Kidney (tissue), 22 donors: ENCODE measurements at places on chromosomes 12 and 14. TPM values are rescaled to one million over a fixed set of nuclear protein-coding genes. Genes with fewer than 3 reads are reported as not detected.
A peak's percentile ranks its signal among the peaks of the same experiment; 100 is the strongest.

GRCh38 chr12:122788387-122788786 is 14.0 kb downstream of the CCDC62 start:
- H3K27ac ChIP-seq = no peak overlapping the region
- H3K27me3 ChIP-seq = no peaks in the 10 kb centered on the region
- DNase-seq = no peak
- H3K36me3 ChIP-seq = no peaks in the 10 kb centered on the region
- no peaks in the 10 kb centered on the region for H3K4me1 ChIP-seq

GRCh38 chr12:116959845-116960514 is 49.2 kb downstream of the FBXW8 start:
- H3K4me3 ChIP-seq = no peak overlapping the region
- no peak overlapping the region for H3K27ac ChIP-seq
- H3K4me1 ChIP-seq = no peaks in the 10 kb centered on the region
- no peaks in the 10 kb centered on the region for H3K27me3 ChIP-seq

GRCh38 chr14:91998667-91999570 is 40.9 kb downstream of the TRIP11 start:
- no peaks in the 10 kb centered on the region for H3K27me3 ChIP-seq
- peaks cover 3% of the 10 kb centered on the region for H3K36me3 ChIP-seq
- no peaks in the 10 kb centered on the region for H3K4me1 ChIP-seq
- no peak overlapping the region for H3K4me3 ChIP-seq
- no peak overlapping the region for H3K27ac ChIP-seq

DNA sequence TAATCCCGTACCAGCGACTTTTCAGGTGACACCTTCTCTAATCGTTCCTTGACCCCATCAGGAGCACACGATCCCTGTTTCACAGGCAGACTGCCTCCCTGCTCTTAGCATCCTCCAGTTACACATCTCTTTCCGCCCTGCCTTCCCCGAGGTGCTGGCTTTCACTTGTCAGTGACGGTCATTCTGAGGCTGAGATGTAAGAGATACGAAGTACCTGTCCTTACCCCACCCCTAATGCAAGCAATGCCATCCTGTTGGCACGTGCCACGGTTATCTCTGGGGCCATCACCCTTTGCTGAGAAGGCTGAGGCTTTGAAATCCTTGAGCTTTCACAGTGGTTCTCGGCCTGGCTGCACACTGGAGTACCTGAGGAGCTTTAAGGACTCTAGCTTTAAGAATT is 24.4 kb downstream of the B4GALNT3 start:
- no peaks in the 10 kb centered on the region for H3K36me3 ChIP-seq
- no peak overlapping the region for H3K27ac ChIP-seq
- H3K27me3 ChIP-seq = no peaks in the 10 kb centered on the region
- H3K4me1 ChIP-seq = no peaks in the 10 kb centered on the region

DNA sequence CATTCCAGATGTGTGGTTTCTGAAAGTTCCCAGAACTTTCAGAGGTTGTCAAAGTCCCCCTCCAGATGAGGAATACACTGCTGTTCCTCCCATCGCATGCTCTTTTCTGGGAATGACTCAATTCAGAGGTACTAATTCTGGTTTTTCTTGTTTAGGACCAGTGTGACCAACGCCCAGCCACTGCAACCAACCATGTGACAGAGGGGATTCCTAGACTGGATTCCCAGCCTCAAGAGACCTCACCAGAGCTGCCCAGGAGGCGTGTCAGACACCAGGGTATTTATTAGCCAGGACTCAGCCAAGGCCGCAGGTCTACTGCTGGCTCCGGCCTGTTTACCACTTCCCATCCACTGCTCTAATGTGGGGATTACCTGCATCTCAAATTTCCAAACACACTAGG is 24.2 kb downstream of the TRAFD1 start:
- peak; percentile 72 for DNase-seq
- no peak overlapping the region for H3K4me3 ChIP-seq
- H3K4me1 ChIP-seq = peaks cover 3% of the 10 kb centered on the region
- peaks cover 40% of the 10 kb centered on the region for H3K36me3 ChIP-seq
- H3K27me3 ChIP-seq = no peaks in the 10 kb centered on the region
- no peak overlapping the region for H3K27ac ChIP-seq

DNA sequence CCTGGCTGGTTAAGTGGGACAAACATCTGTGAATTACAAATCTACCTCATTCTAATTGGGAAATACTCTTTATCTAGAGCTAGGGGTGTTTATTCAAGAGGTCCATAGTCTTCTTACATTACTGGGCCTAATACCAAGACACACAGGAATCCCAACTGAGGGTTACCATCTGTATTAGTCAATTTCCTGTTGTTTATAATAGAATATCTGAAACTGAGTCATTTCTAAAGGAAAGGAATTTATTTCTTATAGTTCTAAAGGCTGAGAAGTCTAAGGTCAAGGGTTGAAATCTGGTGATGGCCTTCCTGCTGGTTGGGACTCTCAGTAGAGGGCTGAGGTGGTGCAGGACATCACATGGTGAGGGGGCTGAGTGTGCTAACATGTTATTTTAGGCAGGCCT is 36.0 kb downstream of the RTRAF start:
- no peaks in the 10 kb centered on the region for H3K27me3 ChIP-seq
- no peak overlapping the region for H3K4me3 ChIP-seq
- H3K4me1 ChIP-seq = no peaks in the 10 kb centered on the region
- DNase-seq = no peak
- H3K27ac ChIP-seq = no peak overlapping the region

- H3K36me3 ChIP-seq = peaks cover 31% of the 10 kb centered on the region
- no peak overlapping the region for H3K27ac ChIP-seq
- no peak overlapping the region for H3K4me3 ChIP-seq
- DNase-seq = no peak
- H3K27me3 ChIP-seq = no peaks in the 10 kb centered on the region
- H3K4me1 ChIP-seq = no peaks in the 10 kb centered on the region
These were observed 45.4 kb upstream of the TESC start for GRCh38 chr12:117144599-117144998.

DNA sequence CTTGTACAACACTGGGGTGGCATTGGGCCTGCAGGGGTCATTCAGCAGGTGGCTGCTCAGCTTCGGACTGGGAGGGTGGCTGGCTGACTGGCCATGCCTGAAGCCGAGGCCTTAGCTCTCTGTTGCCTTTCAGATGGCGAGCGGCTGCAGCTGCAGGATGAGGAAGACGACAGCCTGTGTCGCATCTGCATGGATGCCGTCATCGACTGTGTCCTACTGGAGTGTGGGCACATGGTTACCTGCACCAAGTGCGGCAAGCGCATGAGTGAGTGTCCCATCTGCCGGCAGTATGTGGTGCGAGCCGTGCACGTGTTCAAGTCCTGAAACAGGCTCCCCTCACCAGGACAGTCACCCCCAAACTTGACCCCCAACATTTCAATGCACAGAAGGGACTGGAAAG is 23.3 kb downstream of the RNF34 start:
- no peaks in the 10 kb centered on the region for H3K27me3 ChIP-seq
- no peak overlapping the region for H3K4me3 ChIP-seq
- H3K4me1 ChIP-seq = no peaks in the 10 kb centered on the region
- DNase-seq = no peak

GRCh38 chr12:51886021-51886710 is 1.7 kb upstream of the ANKRD33 start:
- H3K4me1 ChIP-seq = peaks cover 6% of the 10 kb centered on the region
- DNase-seq = no peak

- no peak overlapping the region for H3K27ac ChIP-seq
- no peaks in the 10 kb centered on the region for H3K36me3 ChIP-seq
- DNase-seq = no peak
- no peaks in the 10 kb centered on the region for H3K4me1 ChIP-seq
- no peak overlapping the region for H3K4me3 ChIP-seq
These were observed 72.9 kb upstream of the ELK3 start for GRCh38 chr12:96121271-96121711.

GRCh38 chr14:101125719-101126651 is 222.5 kb upstream of the RTL1 start:
- no peaks in the 10 kb centered on the region for H3K36me3 ChIP-seq
- H3K4me1 ChIP-seq = no peaks in the 10 kb centered on the region
- H3K27me3 ChIP-seq = no peaks in the 10 kb centered on the region
- no peak overlapping the region for H3K4me3 ChIP-seq

DNA sequence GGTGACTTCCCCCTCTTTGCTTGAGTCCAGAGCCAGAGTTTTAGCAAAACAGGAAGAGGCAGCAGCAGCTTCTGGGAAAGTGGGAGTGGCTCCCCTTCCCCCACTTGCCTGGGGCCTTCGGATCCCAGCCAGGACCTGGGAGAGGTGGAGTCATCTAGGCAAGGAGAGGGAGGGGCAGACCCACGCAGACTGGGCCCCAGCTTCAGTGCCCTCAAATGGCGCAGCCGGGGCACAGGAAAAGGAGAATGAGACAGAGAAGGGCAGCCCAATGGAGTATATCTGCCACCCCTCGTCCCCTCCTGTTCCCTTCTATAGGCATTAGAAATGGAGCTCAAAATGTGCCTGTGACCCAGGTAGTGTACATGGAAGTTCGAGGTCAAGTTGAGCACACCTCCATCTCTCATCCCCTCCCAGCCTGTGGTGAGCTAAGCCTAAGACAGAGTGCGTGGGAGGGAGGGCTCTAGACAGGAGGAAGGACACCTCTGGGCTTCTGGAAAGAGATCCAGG is 9.3 kb upstream of the HDAC7 start:
- H3K4me1 ChIP-seq = peaks cover 19% of the 10 kb centered on the region
- no peak overlapping the region for H3K4me3 ChIP-seq
- H3K27me3 ChIP-seq = no peaks in the 10 kb centered on the region
- DNase-seq = peak; percentile 75

DNA sequence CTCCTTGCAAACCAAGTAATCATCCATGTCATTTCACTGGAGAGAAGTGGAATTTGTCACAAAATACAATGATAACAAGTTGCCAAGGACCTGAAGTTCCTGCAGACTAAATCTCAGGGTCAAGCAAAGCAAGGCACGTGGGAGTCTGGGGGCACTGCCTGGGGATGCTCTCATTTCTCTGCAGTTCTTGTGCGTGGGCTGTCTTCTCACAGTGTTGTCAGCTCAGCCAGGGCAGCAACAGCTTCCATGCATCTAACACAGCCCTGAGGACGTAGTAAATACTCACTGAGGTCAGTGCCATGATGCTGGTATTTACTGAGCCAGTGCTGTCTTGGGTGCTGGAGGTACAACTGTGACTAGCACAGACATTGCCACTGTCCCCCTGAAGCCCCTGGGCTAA is 62.9 kb upstream of the CMKLR1 start:
- no peaks in the 10 kb centered on the region for H3K36me3 ChIP-seq
- no peak overlapping the region for H3K27ac ChIP-seq
- H3K27me3 ChIP-seq = no peaks in the 10 kb centered on the region
- H3K4me1 ChIP-seq = peaks cover 2% of the 10 kb centered on the region
- no peak for DNase-seq

DNA sequence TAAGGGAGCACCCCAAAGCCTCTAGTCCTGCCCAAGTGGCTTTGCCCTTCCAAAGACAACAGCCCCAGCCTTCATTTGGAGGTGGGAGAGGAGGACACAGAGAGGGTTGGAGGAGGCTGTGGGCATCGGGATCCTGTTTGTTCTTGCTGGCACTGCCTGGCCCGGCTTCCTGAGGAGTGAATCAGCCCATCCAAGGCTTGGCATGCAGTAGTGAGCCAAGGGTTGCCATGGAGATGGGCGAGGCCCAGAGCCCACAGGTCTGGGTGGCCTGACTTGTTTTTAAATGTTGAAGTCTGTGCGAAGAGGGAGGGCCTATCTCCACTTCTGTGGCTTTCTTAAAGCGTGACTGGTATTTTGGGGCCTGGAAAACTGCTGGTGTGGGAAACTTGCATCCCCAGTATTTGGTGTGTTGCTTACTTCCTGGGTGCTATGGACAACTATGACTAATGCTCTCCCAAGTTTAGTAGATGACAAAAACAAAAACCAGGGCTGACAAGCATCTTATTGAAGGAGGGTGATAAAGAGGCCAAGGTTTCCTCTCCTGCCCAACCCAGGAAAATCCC is 15.8 kb downstream of the CD9 start:
- no peak overlapping the region for H3K4me3 ChIP-seq
- peaks cover 10% of the 10 kb centered on the region for H3K4me1 ChIP-seq
- H3K36me3 ChIP-seq = peaks cover 12% of the 10 kb centered on the region
- DNase-seq = peak; percentile 92
- no peaks in the 10 kb centered on the region for H3K27me3 ChIP-seq
- peak overlapping the region; percentile 95 for H3K27ac ChIP-seq

Gene CLBA1
- 22.6 TPM for total RNA-seq

Gene NKX2-8
- total RNA-seq = not detected

Gene LTB4R2
- 9.2 TPM for total RNA-seq

Gene GARIN6
- not detected for total RNA-seq

Gene FGF23
- total RNA-seq = not detected

Gene CDC42BPB
- total RNA-seq = 127 TPM
